Panc1 (cell line): ENCODE measurements at places on chromosomes 6 and 20.

DNA sequence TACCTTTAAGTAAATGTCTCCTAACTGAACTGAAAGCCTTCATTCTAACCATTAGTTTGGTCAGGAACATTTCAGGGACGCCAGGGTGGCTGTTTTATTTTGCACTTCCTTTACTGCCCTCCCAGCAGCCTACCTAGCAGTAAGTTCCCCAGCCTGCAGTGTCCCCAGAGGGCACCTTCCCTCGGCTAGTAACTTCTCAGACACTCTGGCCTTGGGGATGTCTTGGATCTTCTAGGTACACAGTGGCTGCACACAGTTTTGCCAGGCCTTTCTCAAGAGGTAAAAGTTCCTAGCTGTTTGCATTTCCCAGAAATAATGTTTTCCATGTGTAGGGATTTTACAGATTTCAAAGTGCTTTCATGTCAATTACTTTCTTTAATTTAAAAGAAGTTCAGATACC is 378 bp upstream of the LAMA2 start:
- no peak for DNase-seq

GRCh38 chr20:14576196-14576877 is 238.9 kb upstream of the FLRT3 start:
- no peak for DNase-seq

GRCh38 chr6:47679322-47679906 is 19.0 kb upstream of the ADGRF4 start:
- DNase-seq = no peak

- no peak for DNase-seq
Measured at GRCh38 chr6:157951828-157952227, 29.8 kb upstream of the SYNJ2 start.

- DNase-seq = no peak
Measured at GRCh38 chr6:22227824-22228610, 68.8 kb downstream of the PRL start.

DNA sequence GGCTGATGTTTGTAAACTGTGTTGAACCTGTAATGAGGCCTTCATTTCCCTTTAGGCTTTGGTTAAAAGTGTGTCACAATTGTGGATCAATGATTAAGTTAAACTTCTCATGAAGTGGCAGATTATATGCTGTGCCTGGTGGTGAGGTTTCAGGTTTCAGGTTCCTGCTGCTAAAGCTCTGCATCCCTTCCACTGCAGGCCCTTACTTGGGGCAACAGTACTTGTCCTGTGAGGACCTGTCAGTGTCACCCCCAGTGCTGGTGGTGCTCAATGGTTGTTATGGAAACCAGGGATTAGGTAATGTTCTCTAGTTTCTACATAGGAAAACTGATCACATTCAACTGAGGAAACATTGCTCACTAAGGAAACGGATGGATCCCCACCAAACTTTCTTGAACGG is 18.5 kb downstream of the RPP21 start:
- no peak for DNase-seq

- peak; percentile 94 for DNase-seq
Measured at GRCh38 chr6:157763129-157763903, 59.7 kb upstream of the SNX9 start.

GRCh38 chr6:152695372-152696045 is 2.2 kb upstream of the MYCT1 start:
- no peak for DNase-seq

DNA sequence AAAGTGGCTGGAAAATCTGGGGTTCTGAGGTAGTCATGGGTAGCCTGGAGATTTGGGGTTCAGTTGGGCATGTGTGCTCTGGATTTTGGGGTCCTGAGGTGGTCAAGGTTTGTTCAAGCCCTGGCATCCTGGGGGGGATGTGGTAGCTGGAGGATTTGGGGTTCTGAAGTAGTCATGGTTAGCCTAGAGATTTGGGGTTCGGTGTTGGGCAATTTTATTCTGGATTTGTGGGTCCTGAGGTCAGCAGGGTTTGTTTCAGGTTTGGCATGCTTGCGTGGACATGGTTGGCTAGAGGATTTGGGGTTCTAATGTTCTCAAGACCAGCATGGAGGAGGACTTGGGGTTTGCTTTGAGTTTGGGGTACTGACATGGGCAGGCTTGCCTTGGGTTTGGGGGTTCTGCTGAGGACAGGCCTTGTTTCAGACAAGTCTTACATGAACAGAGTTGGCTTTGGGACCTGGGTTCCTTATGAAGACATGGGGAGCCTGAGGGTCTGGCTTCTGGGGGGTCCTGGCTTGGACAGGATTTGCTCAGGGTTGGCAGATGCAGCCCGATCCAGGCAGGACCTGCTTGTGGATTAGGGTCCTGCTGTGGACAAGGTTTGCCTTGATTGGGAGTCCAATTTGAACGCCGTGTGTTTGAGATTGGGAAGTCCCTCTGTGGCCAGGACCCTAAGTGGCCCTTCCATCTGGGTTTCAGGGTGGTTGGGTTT is 906 bp downstream of the ANKRD60 start:
- no peak for DNase-seq

- DNase-seq = no peak
Measured at GRCh38 chr6:50778696-50779095, 40.0 kb upstream of the TFAP2B start.

DNA sequence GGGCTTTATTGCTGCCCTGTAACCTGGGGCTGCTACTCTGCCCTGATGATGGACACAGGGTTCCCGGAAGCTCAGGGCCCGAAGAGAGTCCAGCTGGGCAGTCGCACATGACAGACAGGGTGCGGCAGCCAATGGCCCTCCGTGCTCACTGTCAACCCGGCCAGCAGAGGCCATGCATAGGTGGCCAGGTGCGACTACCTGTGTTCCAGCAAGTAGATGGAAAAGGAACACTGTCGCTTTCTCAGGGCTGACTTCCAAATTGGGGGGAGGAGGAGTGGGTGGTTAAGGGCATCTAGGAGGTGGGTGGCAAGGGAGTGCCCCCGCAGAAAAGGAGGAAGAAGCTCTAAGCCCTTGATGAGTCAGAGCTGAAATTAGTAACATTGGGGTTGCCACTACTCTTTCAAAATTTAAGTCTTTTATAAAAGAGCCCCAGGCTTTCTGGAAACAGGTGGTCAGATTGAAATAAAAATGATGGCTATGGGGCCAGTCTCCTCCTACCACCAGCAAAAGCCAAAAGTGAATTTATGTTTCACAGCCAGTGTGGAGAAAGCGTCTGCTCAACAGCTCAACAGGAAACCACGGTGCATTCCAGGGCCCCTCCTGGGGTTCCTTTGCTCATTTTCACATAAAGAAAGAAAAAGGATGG is 2.3 kb upstream of the RAMACL start:
- DNase-seq = no peak

GRCh38 chr6:145480024-145480423 is 255.3 kb downstream of the EPM2A start:
- no peak for DNase-seq
